ENCODE measurements at places on chromosomes 7 and 10. TPM values are rescaled to one million over a fixed set of nuclear protein-coding genes. Genes with fewer than 3 reads are reported as not detected.

The SH3PXD2A gene
- 8.7 TPM for total RNA-seq

- no peak for DNase-seq
Measured at GRCh38 chr7:128115336-128115820, 84.1 kb upstream of the LRRC4 start.

DNA sequence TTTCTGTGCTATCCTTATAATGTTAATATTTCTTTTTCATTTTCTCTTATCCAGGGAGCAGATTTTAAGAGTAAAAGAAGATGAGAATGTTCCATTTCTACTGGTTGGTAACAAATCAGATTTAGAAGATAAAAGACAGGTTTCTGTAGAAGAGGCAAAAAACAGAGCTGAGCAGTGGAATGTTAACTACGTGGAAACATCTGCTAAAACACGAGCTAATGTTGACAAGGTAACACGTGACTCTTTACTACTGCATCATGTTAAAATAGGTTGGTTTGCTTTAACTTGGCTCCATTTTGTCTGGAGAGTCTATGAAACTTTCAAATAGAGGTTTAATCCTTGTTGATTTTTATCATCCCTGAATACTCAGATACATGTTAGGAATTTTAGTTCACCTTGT lies 73.3 kb downstream of the RALA start:
- DNase-seq = no peak

- DNase-seq = no peak
Measured at GRCh38 chr7:50821457-50822008, 38.8 kb upstream of the GRB10 start.

DNA sequence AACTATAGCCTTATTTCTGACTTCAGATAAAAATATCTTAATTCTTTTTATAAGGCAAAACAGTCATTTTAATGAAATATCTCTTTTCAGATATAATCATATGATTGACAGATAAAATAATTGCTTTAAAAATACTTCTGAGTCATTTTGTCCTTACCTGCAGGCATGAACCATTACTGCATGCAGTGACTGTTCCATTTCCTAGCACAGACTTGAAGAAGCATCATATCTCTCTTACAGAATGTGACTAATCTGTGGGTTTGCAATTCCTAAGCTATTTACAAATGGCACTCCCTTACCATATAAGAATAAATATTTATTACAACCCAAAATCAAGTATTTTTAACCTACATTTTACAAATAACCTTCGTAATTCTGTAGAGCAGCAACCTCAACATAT lies 120.7 kb downstream of the SRPK2 start:
- DNase-seq = no peak
